ENCODE measurements at places on chromosomes 4 and X.

GRCh38 chr4:54384563-54384962, 155.5 kb downstream of the PDGFRA start:
- DNase-seq, result peak; percentile 33

DNA sequence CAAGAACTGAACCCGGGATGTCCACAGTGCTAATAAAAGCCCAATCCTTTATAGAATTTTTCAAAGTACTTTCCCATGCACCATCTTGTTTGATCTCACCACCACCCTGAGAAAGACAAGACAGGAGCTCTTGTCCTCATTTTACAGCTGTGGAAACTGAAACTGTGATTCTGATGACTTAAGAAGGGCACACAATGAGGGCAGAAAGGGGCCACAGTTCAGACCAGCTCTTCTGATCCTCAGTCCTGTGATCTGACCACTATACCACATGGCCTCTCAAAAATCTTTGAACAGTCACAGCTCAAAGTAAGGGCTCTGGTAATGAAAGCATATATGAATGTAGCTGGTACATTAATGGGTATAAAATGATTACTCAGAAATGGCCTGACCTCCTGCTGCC, 127.3 kb upstream of the CPEB2 start:
- DNase-seq, result no peak

DNA sequence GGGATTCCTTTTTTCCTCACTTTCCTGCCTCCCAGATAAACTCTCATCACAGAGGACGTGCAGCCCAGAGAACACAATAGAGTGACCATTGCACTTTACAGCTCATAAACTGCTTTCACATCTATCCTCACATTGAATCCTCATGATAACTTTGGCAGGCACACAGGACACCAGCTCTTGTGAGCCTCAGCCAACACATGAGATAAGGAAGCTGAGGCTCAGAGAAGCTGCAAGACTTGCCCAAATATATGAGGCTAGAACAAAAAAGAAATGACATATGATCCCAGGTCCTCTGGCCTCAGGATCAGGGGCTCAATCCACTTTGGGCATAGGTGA, 85.0 kb upstream of the CPEB2 start:
- no peak for DNase-seq

DNA sequence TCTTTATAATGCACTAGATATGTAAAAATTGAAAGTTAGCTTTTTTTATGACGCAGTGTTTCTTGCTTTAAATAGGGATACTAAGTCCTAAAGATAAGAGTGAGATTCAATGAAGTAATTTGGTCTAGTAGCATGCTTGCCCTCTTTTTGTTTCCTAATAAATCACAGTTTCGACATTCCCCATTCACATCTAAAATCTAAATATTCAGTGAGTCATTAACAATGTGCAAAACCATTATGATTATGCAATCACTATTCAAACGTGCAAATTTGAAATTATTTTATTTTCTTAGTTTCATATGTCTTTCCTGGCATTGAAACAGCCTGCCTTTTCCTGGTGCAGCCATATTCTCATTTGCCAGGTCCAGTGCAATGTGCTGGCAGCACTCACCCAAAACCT, 1350.5 kb upstream of the PABPC4L start:
- no peak for DNase-seq

GRCh38 chr4:181416966-181417365, 826.2 kb upstream of the TENM3 start:
- no peak for DNase-seq

DNA sequence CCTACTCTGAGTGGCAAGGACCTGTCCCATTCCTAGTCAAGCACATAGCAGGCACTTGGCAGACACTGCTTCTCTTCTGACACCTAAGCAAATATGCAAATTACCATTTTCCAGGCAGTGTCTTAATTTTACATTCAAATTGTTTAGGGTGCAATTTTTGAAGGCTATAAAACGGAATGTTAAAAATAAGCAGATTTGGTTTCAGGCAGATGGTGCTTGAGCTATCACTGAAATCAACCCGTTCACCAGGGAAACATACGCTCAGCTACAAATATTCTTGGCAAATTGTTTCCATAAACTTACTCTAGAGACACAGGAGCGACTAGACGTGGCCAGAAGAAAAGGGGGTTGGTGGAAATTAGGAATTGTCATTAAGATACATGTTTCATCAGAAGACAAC, 45.7 kb downstream of the BEND2 start:
- no peak for DNase-seq

GRCh38 chr4:7144374-7145290, 47.7 kb upstream of the SORCS2 start:
- no peak for DNase-seq

DNA sequence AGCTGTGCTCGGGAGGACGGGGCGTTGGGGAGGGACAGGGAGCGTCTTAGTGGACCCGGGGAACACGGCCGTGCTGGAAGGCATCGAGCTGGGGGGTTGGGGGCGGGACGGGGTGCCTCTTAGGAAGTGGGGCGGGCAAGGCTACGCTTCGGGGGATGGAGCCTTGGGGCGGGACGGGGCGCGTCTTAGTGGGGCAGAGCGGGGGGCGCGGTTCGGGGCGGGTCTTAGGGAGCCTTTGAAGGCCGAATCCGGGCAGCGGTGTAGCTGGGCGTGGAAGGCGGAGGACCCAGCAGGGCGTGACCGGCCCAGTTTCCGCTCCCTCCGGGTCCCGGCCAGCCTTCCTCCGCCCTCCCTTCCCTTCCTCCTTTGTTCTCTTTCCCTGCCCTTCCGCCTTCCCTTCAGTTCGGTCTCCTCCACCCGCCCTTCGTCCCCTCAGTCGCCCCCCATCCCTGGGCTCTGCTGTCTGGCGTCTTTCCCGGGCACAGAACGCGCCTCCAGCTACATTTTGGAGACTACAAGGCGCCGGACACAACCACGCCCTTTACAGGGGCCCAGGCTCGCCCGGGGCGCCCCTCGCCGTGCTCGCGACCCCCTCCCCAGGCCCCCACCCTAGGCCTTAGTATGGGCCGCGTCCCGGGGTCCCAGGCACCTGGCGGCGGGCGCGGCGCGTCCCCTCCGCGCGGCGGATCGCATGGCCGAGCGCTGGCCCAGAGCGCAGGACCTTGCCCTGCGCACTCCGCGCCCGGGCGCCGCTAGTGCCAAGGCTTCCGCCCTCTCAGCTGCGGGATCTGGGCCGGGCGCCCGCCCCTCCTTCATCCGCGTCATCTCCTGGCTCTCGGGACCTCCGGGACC, at the start of gene ARSD:
Gene ARSD (minus strand): TSS at position 757 of the 852 bp plus-strand sequence. CDS start 64 bp downstream, at position 693.
- DNase-seq, result peak; percentile 84

DNA sequence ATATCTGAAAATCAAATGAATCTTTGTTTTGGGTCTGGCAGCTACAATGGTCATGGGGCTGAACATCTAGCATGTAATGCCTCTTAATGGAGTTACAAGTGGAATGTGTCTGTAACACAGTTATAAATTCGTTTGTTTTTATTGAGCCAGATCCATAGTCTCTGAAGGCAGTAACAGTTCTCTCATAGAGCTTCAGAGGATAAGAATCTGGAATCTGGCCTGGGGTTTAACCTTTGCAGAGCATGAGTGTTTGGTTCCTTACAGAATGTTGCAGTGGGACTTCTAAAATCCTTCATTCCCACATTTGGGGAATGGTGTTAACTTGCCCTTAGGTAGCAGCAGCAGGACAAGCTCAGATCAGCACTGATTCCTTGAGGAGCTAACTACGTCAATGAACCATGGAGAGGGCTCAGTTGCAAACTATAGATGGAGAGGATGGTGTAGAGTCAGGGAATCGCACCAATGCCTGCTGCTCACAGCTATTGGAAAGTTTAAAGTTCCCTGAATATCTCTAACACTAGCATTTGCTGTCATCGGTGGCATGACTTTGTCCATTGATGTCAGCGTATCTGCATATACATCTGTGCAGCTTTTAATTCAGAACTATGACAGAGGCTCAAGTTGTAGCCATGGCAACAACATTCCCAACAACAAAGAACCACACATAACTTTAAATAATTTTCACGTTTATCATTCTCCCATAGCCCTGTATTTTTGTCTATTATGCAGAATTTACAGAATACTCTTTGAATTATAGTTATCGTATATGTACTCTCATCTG, 72.2 kb downstream of the RASGEF1B start:
- DNase-seq, result no peak

DNA sequence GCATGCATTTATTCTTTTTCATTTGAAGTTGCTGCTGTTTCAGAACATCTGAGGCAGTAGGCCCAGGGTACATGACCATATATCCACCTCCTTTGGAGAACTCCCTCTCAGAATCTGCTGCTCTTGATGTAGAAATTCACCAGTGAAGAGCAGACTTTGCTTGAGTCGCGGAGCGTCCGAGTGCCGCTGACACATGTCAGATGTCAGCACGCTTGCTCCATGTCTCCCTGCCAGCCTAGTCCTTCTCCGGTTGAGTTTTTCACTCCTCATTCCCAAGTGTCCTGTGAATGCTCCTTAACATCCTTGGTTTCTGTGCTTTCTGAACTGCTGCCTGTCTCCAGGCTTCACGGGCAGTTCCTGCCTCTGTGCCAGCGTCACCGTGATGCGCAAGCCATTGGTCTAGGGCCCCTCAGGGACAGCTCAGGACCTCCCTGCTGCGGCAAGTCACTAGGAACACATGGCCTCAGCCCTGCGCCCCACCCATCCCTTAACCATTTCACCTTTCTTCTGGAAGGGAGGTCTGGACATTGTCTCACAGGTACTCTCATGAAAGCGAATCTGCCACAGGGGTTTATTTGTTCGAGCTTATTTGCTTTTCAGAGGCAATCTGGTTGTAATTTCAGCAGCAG, 93.1 kb upstream of the RBPJ start:
- DNase-seq, result no peak

DNA sequence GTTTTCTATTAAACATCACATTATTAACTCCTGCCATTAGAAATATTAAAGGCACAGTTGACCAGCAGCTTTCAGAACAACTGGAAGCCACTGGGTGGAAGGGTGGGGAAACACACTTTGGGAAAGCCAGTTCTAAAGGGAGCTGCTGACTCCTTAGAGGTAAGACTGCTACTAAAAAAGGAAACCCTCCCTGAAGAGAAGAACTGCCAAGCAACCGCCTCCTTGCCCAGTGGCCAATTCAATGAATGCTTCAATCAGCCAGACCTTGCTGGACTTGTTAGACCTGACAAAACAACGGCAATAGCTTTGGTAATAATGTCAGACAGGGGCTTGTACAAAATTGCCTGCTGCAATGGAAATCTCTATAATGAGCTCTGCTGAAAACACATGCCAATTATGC, 15.6 kb downstream of the OPHN1 start:
- DNase-seq, result no peak

DNA sequence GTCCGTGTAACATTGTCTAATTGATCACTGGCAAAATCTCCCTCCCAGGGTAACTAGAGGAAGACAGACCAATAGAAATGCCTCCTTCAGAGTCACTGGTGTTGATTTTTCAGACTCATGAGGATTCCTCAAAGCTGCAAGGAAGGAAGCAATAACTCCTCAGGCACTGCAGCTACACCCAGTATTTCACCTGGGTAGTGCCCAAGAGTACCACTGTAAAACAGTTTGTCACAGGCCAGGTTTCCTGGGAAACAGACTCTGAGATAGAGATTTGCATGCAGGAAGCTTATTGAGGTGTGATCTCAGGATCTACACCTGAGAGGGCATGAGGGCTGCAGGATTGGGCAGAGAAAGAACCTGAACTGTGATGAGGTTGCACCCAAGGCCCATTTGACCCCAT, 240.7 kb upstream of the ATP6AP2 start:
- DNase-seq, result no peak

GRCh38 chr4:113849771-113850170, 88.2 kb upstream of the CAMK2D start:
- no peak for DNase-seq

- no peak for DNase-seq
Observed at GRCh38 chr4:13957871-13958270, 330.3 kb upstream of the BOD1L1 start.

DNA sequence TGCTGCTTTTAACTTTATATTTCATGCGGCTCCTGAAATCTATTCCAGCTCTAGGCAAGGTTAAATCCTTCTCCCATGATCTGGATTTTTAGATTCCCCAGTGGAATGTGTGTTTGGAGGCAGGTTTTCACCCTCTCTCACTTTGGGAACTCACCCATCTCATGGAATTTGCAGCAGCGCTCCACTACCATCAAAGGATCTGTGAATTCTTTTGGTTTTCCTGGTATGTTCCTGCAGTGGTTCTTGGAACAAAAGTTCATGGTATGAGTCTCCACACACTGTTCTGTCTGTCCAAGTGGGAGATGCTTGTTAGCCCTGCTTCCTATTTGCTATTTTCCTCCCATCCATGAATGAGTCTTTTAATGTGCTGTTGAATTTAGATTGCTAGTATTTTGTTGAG, 14.0 kb downstream of the APOOL start:
- no peak for DNase-seq

GRCh38 chr4:54626113-54626512, 31.6 kb upstream of the KIT start:
- DNase-seq, result no peak

- peak; percentile 51 for DNase-seq
Observed at GRCh38 chrX:30875957-30876356, 13.1 kb downstream of the TAB3 start.

GRCh38 chrX:110448459-110448858, 89.8 kb downstream of the RTL9 start:
- no peak for DNase-seq

GRCh38 chrX:23854945-23855344, 52.8 kb downstream of the APOO start:
- DNase-seq, result no peak

- DNase-seq, result no peak
Observed at GRCh38 chrX:46117234-46117633, 428.0 kb downstream of the ZNF674 start.

GRCh38 chrX:103210056-103210455, 4.9 kb upstream of the BEX4 start:
- DNase-seq, result no peak

DNA sequence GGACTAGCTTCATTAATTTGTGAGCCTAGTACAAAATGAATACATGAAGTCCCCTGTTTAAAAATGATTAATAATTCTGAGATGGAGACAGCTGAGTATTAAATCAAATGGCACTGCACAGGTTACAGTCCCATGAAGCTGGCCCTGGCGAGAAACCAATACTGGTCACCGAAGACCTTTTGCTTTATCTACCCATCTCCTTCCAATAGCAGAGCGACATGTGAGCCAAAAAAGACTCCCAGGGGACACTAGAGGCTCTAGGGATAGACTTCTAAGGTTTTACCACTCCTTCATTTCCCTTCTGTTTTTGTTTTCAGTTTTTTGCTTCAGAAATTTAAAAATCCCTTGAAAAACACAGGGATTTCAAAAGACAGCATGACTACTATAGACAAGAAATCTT, 97.0 kb upstream of the CCSER1 start:
- no peak for DNase-seq

- no peak for DNase-seq
Observed at GRCh38 chrX:40855411-40855810, 120.1 kb upstream of the MED14 start.

- DNase-seq, result no peak
Observed at GRCh38 chrX:14927401-14927800, 54.2 kb downstream of the MOSPD2 start.

GRCh38 chrX:56947699-56948098, 47.6 kb downstream of the SPIN3 start:
- no peak for DNase-seq

DNA sequence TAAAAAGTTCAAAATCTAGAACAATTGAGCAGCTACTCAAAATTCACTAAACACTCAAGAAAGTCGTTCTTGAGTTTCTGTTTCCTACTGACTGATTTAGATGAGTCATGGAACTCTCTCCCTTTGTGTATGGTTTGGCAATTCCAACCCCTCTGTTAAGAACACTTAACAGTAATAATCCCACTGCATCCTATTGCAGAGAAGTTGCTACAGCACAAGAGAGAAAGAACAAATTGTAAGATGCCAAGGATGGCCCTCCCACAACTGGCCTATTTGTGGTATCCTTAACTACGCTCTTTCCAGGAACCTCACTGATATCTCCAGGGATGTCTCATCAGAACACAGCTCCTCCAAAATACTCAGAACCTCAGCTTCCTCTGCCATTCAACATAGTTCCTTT, 701.8 kb upstream of the TENM3 start:
- DNase-seq, result no peak

Data from ACHN (cell line).